GM13977 (cell line): ENCODE measurements at places on chromosomes 2 and 18.

DNA sequence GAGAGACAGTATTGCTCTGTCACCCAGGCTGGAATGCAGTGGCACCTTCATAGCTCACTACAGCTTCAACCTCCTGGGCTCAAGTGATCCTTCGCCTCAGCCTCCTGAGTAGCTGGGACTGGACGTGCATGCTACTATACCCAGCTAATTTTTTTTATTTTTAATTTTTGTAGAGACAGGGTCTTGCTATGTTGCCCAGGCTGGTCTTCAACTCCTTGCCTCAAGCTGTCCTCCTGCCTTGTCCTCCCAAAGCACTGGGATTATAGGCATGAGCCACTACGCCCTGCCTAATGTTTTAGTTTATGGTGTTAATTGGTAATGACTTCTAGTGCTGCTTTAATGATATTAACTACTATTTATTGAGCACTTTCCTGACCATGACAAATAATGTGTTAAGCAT, 18.3 kb downstream of the RNF138 start:
- DNase-seq = no peak

GRCh38 chr2:79125721-79125985, 5.4 kb downstream of the REG1A start:
- no peak for DNase-seq

GRCh38 chr2:236616031-236616430, 46.4 kb downstream of the ACKR3 start:
- no peak for DNase-seq

GRCh38 chr2:17518212-17519154, at the start of gene RAD51AP2:
Gene RAD51AP2 (minus strand): TSS chr2:17518440. CDS start chr2:17518415, 25 bp downstream.
- peak; percentile 75 for DNase-seq

DNA sequence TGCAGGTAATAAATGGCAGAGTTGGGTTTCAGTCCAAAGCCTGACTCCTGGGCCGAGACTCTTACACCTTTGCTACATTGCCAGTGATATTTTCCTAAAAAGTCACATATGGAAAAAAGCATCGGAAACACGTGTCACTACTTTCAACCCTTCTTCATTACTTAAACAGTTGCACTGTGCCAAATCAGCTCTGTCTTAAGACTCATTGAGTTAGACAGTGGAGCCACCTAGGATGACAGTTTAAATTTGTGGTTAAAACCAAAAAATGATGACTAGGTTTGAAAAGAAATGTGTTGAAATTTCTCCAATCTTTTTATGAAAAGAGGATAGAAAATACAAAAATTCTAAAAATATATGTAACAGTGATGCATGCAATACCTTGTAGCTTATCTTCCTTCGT, 97.5 kb downstream of the TMEM247 start:
- no peak for DNase-seq

DNA sequence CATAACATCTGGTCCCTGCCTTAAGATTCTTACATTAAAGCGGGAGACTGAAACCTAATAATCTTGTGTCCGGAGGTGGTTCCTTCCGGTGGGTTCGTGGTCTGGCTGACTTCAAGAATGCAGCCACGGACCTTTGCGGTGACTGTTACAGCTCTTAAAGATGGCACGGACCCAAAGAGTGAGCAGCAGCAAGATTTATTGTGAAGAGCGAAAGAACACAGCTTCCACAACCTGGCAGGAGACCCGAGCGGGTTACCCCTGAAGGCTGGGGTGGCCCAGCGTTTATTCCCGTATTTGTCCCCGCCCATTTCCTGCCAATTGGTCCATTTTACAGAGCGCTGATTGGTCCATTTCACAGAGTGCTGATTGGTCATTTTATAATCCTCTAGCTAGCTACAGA, 122.3 kb upstream of the SIX2 start:
- no peak for DNase-seq

GRCh38 chr18:44286049-44286448, 394.6 kb upstream of the SETBP1 start:
- no peak for DNase-seq

DNA sequence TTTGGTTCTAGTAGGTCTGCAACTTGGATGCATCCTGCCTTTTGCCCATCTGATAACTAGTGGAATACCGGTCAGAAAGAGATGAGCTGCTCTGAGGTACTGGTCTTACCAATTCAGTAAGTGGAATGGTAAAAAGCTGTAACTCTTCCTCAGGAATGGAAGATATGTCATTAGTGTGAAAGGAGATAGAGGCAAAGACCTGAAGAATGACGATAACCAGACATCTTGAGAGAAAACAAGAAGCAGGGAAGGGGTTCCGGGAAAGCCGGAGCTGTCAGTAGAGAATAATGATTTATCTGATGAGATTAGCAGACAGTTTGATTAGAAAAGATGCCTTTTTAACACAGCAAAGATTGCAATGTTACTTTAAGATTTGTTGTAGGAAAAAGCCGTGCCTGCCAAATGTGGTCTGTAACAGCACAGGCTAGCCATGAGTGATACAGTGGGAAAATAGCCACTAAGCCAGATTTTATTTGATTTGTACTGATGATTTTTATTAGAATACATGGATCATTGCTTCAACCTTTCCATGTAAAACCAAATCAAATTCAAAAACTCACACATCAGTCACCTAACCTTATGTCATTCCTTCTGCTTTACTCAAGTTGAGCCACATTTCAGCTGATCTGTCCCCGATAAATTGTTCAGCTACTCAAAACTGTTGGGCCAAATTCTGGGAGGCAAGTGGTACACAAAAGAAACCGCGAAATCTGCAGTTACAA, 110.0 kb downstream of the TCF4 start:
- DNase-seq = peak; percentile 4

DNA sequence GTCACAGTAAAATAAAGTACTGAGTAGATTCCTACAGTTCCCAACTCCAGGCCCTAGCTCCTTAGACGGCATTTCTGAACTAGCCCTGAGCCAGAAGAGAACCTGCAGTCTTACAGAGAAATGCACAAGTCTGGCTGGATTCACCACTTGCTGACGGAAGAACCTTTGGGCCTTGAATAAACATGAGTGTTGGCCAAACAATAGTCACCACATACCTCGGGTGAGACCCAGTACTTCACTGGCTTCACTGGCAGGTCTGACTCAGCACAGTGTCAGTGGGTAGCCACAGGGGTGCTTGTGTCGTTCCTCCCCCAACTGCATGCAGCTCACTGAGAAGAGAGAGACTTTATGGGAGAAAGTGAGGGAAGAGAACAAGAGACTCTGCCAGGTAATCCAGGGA, 88.9 kb downstream of the TMEM185B start:
- no peak for DNase-seq

DNA sequence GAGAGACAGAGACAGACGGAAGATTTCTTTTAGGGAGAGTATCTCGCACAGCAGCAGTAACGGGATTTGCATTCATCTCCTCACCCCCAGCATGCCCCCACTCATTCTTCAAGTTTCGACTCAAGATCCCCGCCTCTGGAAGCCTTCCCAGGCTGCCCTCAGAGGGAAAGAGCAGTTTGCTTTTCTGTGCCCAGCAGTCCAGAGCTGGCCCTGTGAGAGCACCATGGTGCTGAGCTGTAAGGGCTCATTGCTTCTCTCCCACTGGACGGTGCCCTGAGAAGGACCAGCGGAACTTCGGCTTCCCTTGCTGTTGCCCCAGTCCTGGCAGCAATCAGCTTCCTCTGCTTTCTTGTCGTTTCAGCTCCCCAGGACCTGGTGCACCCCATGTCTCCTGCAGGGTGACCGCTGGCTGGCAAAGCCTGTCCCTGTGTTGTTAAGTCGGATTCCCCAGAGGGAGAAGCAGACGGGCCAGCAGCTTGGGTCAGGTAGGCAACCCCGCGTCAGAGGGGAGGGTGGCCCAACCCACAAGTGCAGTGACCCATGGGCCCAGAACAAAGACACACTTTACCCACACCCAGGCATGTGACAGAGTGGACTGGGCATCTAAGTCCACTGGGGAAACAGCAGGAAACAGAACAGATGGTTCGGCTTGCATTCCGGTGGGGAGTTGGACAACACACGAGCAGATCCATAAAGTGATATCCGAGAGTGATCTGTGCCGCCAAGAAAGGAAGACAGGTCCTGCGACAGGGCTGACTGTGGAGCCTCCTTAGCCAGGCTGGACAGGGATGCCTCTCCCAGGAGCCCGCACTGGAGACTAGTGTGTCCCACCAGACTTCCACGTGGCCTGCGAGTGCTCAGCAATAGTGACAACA, 36.6 kb downstream of the TMEM177 start:
- DNase-seq = no peak

- DNase-seq = no peak
Measured at GRCh38 chr2:29063056-29063455, 11.3 kb downstream of the PCARE start.

- no peak for DNase-seq
Measured at GRCh38 chr2:220053919-220054318, 426.5 kb downstream of the SLC4A3 start.

GRCh38 chr2:162295009-162295408, 23.5 kb downstream of the IFIH1 start:
- DNase-seq = no peak

- no peak for DNase-seq
Measured at GRCh38 chr18:841647-842370, 29.8 kb upstream of the YES1 start.

DNA sequence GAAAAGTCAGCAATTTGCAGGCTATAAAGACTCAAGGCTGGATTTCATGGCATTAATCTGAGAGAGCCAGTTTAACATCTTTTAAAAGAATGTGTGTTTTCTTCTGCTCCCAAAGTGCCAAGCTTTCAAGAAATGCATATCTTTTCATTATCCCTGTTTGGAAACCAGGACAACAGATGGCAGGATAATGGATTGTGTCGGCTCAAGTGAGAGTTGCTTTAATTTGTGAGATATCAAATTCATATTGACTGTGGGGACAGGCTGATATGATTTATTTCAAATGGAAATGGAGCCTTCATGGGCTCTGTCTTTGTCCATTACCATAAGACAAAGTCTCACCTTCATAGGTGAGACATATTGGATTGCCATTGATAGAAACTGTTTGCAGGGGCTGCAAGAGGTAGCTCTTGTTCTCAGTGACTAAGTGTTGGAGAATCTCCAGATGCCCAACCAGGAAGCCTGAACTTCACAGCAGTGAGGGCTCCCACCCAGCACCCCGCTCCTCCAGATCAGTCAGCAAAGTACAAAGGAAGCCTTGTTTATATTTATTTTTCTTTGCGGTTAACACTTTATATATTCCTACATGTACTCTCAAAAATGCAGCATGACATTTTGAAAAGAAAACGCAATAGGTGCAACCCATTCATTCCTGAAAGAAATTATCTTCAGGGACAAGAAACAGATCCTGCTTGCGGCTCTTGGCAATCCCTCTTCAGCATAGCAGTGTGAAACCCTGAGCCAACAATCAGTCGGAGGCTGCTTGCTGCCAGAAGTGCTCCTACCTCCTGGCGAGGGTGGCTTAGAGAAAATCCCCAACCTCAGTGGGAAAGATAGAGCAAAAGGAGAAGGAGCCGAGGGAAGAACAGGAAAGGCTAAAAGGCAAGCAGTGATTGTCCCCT, 65.8 kb upstream of the ATL2 start:
- DNase-seq = no peak

DNA sequence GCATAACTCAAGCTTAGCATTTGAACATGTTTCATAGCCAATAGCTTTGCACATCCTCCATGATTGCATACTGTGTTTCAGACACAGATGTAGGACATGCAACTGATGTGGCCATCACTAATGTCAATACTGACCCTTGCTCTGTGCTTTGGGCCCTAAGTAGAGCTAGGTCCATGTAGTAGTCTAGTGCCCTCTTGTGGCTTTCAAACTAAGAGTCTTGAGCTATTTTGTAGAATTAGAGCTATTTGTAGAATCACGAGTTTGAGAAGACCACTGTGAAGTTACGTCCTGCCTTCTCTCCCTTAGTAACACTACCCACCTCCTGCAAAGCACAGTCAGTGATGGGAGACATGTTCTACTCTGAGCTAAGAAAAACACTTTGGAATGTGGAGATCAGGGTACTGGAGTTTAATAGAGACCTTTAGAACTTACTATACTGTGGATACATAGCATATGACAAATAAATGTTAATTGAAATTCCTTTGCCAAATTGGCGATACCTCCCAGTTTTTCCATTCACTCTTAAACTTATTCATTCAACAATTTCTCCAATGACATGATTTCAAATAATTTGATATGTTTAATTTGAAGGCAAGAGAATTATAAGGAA, 306.5 kb upstream of the TNP1 start:
- no peak for DNase-seq

GRCh38 chr18:75321431-75321830, 106.1 kb downstream of the SMIM21 start:
- DNase-seq = no peak

GRCh38 chr2:136065907-136066306, 52.0 kb downstream of the CXCR4 start:
- no peak for DNase-seq

DNA sequence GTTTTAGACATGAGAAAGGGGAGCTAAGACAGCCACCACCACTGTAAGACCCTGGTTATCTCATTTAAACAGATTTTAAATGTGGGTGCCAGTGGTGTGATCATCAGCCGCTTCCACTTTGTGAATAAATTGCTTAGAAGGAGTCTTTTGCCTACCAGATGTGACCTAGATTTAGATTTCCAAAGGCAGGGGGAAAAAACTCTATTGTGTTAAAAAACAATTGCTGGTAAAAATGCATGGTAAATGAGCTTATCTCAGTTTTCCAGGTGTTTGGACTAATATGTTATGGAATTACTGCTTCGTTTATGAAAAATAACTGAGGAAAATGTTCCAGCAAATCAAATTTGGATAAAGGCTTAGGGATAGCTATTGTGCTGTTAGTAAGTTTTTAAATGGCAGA, 466.3 kb upstream of the RAB12 start:
- no peak for DNase-seq

DNA sequence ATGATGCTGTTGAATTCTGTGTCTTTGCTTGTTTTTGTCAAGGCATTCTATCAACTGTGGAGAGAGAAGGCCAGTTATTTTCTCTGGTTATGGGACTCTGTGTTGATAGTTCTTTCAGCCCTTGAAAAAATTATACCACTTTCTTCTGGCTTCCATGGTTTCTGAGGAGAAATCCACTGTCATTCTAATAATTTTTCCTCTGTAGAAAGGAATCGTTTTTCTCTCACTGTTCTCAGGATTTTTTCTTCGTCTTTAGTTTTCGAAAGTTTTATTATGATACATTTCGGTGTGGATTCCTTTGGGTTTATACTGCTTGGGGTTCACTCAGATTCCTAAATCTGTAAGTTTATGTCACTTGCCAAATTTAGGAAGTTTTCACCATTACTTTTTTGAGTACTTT, 6.6 kb downstream of the GALNT1 start:
- no peak for DNase-seq

DNA sequence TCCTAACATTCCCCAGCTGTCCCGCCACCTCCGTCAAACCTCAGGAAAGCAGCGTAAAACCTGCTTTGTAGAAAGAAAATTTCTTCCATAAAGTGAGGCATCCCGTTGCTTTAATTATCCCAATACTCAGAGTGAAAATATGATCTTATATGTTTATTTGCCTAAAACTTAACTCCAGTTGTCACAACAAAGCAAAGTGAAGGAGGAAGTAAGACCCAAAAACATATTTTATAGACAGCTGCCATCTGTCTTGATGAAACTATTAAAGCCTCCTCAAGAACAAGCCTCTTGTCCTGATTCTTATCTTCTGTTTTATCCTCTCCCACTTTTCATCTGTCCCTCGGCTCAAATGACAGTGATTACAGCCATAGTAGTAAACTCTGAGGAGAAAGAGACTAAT, 28.9 kb upstream of the LPIN2 start:
- DNase-seq = no peak

GRCh38 chr2:3137651-3138300, 239.8 kb downstream of the EIPR1 start:
- DNase-seq = no peak

- no peak for DNase-seq
Measured at GRCh38 chr2:226137201-226137811, 662.3 kb downstream of the IRS1 start.
